ENCODE measurements at places on chromosomes 1 and 21. TPM values are rescaled to one million over a fixed set of nuclear protein-coding genes. Genes with fewer than 3 reads are reported as not detected.

The FAM20B gene
- total RNA-seq = 56.5 TPM

The DMRTA2 gene
- not detected for total RNA-seq

The FAM177B gene
- total RNA-seq = 0.44 TPM

The ENAH gene
- 104 TPM for total RNA-seq

The SPATA45 gene
- total RNA-seq = not detected

The ZSWIM5 gene
- total RNA-seq = 4.4 TPM

The CFHR4 gene
- not detected for total RNA-seq

The NBPF3 gene
- total RNA-seq = 21.5 TPM

The ELAVL4 gene
- total RNA-seq = not detected

The UTP11 gene
- 34.2 TPM for total RNA-seq

The PMVK gene
- 41.8 TPM for total RNA-seq

The PPFIA4 gene
- 2.4 TPM for total RNA-seq

The SPRR2G gene
- not detected for total RNA-seq

The HORMAD1 gene
- 0.21 TPM for total RNA-seq

The FAM72D gene
- 0.49 TPM for total RNA-seq

The CA6 gene
- not detected for total RNA-seq

The LCE1E gene
- not detected for total RNA-seq

The MXRA8 gene
- 41.9 TPM for total RNA-seq

The KRTAP13-2 gene
- not detected for total RNA-seq

The ABCA4 gene
- 1.8 TPM for total RNA-seq

The CCDC30 gene
- 8.9 TPM for total RNA-seq

The VCAM1 gene
- 19.1 TPM for total RNA-seq

The FAM151A gene
- total RNA-seq = not detected

The CHRNB2 gene
- 0.36 TPM for total RNA-seq

The RNF186 gene
- total RNA-seq = not detected

The SHISAL2A gene
- 1.1 TPM for total RNA-seq

The CAMK2N1 gene
- 39.5 TPM for total RNA-seq

The OR2L8 gene
- total RNA-seq = not detected

The FABP3 gene
- 15.9 TPM for total RNA-seq

The HTR6 gene
- total RNA-seq = not detected

The PRDM15 gene
- 14.1 TPM for total RNA-seq

The LDLRAD2 gene
- total RNA-seq = 1.1 TPM

The FGR gene
- 17.2 TPM for total RNA-seq

The TTLL7 gene
- 29.2 TPM for total RNA-seq

The C1QC gene
- total RNA-seq = 85.3 TPM

The SLC35D1 gene
- total RNA-seq = 27.6 TPM

The SLC6A9 gene
- 38.3 TPM for total RNA-seq

The CAPN8 gene
- 97.2 TPM for total RNA-seq

The COL8A2 gene
- 8.0 TPM for total RNA-seq

The TPTE gene
- not detected for total RNA-seq

The FCRL5 gene
- total RNA-seq = 3.8 TPM

Data from ureter (tissue), 1 donor.